Stimulated activated CD4-positive, alpha-beta T cell treated with anti-CD3 and anti-CD28 coated beads, Interleukin-12 subunit alpha, Interleukin-12 subunit beta, amount 100 ng/mL, for 48 hours (primary cell): ENCODE measurements at places on chromosomes 5 and 9.

DNA sequence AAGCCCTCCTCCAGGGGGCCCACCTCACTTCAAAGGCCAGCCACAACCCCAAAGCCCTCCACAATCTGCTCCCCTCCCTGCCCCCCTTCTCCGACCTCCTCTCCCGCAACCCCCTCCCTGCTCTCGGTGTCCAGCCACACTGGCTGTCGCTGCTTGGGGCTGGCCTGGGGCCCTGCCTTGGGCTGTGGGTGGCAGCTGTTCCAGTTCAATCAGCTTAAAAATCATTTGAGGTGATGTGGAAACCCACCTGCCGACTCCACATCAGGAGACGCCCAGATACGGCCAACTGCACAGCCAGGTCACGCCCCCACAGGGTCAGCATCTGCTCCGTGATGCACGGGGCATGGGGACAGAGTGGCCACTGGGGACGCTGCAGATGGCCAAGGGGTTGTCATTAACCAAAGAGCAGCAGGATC is 107.0 kb upstream of the MVB12B start:
- DNase-seq, result no peak

- DNase-seq, result no peak
These were observed 17.5 kb downstream of the CDC26 start for GRCh38 chr9:113257863-113258262.

- no peak for DNase-seq
These were observed 29.7 kb downstream of the SMIM15 start for GRCh38 chr5:61132559-61132958.

DNA sequence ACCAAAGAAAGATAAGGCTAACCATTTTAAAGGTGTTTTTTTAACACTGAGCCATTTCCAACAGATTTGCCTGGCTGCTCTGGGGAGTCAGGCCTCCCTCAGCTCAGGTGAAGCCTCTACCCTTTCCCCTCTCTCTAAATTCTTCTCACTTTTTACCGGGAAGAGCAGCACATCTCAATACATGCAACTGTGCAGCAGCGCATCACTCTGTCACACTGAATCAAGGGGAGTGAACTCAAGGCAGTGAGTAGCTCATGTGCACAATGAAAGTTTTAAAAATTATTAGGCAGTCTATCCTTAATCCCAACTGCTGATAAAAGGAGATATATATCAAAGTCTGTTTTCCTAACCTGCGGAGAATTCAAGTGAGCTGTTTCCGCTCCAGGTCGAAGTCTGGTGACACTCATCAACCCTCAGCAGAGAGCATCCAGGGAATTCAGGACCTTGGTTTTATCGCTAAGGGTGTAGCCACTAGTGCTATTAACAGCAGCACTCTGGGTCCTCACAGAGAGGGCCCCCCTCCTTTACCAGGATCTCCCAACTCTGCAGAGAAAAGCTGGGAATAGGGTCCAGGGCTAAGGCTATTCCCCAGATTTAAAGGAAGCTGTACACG is 1.0 kb downstream of the CEMIP2 start:
- DNase-seq, result no peak

GRCh38 chr5:130514984-130515690 is 610.9 kb downstream of the CHSY3 start:
- no peak for DNase-seq

DNA sequence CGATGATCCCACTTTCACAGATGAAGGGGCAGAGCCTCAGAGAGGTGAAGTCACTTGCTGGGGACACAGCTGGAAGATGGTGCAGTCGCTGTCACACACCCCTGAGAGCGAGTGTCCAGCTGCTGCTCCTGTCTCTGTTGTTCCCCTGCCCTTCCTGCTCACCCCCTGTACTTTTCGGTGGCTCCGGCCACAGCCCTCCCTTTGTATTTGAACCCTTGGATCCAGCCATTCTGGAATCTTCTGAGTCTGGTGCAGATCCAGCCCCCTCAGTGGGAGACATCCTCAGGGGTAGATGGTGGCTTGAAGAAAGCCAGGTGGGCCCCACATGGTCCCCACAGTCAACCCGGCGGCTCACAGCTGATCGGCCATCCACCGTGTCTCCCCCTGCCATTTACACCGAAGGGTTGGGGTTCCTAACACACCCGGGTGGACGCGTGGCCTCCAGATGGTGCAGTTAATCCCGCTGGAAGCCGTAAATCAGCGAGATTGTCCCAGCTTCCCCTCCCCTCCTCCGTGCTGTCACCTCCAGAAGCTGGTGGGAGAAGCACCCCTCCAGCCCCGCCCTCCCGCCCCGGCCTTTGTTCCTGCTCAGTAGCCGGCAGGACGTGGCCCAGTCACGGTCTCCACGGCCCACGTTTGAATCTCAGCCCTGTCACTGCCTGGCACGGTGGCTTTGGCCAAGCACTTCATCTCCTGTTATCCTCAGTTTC is 204.8 kb downstream of the C9orf50 start:
- DNase-seq, result no peak
